Activated naive CD4-positive, alpha-beta T cell treated with anti-CD3 and anti-CD28 coated beads, Interleukin-2, amount 50 U/mL, for 72 hours (primary cell): ENCODE measurements at places on chromosomes 12 and 14.

DNA sequence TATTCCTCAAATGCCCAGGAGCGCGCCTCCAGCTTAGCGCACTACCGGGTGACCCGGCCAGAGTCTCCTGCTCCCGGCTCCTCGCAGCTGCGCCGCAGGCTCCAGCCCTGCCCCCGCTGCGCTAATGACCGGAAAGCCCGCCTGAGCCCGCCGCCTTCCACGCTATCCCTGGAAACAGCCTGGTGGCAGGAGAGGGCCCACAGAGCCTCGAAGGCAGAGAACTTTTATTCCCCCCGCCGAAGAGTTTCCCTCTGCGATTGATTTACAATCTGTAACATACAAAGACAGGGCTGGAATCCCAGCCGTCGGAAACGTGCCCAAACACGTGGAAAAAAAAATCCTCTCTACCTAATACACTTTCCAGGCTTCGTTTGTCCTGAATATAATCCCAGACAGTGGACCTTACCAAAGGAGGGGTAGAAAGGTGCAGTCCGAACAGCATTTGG, 1.5 kb downstream of the COL2A1 start:
- DNase-seq: no peak

DNA sequence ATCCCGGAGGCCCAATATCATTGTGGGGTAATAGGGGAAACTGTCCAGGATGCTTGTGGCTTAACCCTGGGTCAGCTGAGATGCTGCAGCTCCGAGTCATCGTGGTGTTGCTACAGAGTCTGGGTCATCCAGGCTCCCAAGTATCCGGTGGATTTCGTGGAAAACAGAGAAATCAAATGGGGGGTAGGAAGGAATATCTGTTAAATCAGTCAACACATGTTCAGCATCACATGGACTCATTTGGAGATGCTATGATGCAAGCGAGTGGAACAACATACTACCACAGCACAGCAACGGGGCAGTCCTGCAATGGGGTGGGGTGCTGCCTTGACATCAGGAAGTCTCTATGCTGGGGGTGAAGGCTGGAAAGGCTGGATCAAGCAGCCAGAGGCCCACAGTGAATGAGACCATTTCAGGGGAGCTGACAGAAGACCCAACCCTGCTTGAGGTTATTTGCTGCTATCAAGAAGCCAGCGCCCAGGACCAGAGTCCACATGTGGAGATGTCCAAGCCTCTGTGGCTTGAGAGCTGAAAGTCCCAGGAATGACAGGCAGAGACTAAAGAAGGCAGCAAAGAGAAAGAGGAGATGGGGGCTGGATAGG, 22.9 kb downstream of the VDR start:
- no peak for DNase-seq

DNA sequence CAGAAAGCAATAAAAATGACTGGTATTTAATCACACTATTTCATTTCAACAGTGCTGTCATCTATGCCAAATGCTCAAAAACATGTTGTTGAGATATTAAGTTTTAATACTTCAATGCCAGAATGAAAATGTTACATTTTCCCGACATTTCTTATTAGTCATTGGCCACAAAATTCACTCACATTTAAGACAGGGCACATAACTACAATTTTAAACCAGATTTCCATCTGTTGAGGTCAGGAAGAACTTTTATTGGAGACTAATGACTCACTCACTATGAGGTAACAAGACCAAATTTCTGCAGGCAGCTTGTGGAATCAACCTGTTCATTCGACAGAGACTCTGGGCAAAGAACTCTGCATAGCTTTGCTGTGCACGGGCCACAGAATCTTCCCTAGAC, 36.8 kb downstream of the PPTC7 start:
- DNase-seq: no peak

GRCh38 chr14:71918955-71919354, 13.3 kb upstream of the RGS6 start:
- DNase-seq: no peak

- no peak for DNase-seq
Observed at GRCh38 chr12:83634726-83635267, 948.1 kb downstream of the TMTC2 start.

DNA sequence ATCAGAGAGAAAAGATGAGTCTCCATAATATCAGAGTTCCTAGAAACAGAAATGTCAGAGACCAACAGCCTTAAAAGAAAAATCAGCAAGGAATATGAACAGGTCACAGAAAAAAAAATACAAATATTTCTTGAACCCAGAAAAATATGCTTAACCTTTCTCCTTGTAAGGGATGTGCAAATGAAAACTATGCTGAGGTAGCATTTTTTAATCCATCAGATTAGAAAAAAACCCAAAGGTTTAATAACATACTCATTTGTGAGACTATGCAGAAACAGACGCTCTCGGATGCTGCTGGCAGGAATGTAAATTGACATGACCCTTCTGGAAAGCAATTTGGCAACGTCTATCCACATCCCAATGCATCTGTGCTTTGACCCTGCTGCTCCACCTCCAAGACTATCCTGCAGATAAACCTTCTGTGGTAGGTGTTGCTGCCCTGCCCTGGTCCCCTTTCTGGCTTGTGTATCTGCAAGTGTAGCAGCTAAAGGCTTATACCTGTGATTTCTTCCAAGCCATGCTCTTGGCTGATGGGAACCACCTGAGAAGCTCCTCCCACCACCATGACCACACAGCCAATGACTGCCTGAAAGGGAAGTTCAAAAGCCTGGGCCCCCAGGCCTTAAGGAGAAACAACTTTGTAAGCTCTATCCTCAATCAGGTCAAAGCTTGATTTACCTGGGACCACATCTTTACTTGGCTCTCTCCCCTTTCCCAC, 49.4 kb downstream of the LTBP2 start:
- DNase-seq: no peak

DNA sequence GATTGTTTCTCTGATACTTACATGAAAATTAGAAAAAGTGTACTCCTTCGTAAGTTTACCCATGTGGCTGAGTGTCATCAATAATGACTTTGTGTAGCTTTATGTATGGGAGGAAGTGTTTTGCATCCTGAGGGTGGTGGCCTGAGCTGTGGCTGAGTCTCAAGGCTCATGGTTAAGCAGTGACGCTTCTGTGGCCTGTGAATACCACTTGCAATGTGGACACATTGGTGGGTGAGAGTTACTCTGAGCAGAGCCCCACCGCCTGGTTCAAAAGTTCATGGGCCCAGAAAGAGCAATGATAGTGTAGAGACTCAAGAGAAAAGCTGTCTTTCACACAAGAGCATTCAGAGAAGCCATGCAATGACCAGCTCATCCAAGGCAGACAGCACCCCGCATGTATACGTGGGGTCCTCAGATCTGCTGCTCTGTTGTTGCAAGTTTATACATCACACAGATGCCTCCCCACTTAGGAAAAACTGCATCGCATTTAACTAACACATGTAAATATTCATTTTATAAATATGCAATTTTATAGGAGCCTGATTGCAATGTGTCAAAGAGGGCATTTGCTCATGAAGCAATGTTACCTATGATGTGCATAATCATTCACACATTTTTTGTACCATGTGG, 55.1 kb upstream of the FRMD6 start:
- no peak for DNase-seq

DNA sequence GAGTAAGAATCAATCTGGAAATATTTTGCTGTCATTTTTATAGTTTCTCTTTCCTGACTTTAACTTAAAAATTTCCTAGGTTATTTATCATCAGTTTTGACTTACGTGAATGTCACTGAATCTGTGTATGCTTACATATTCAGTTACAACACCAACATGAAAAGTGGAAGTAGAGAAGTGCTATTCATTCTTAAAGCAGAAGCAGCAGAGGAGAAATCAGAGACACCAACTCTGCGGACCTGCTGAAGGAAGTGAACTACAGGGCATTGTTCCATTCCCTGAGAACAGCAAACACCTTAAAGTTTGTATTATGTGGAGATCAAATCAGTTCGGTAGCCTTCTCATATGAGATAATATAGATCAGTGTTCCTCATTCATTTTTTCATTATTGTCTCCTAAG, 34.1 kb downstream of the RAD51B start:
- no peak for DNase-seq

DNA sequence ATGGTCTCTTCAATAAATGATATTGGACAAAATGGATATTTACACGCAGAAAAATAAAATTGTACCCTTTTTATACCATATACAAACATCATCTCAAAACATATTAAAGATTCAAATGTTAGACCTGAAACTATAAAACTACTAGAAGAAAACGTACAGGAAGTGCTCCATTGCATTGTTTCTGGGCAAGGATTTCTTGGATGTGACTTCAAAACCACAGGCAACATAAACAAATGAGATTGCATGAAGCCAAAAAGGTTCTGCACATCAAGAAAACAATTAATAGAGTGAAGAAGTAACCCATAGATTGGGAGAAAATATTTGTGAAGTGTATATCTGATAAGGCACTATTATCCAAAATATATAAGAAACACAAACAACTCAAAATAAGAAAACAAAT, 812.4 kb downstream of the NRXN3 start:
- DNase-seq: no peak

DNA sequence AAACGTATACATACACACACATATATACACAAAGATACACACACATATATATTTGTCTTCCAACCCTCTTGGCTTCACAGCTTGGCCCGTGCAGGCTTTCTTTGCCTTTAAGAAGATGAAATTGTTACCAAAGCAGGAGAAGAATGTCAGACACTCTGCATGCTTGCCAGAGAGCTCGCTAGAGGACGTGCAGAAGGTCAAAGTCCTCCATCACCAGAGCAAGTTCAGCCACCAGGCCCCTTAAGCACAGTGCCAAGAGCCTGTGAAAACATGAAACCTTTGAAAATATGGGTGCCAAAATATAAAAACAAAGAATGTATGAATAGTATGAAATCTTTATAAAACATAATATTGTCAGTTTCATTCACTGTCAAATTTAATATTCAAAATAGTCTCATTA, 14.9 kb upstream of the MCRS1 start:
- no peak for DNase-seq

DNA sequence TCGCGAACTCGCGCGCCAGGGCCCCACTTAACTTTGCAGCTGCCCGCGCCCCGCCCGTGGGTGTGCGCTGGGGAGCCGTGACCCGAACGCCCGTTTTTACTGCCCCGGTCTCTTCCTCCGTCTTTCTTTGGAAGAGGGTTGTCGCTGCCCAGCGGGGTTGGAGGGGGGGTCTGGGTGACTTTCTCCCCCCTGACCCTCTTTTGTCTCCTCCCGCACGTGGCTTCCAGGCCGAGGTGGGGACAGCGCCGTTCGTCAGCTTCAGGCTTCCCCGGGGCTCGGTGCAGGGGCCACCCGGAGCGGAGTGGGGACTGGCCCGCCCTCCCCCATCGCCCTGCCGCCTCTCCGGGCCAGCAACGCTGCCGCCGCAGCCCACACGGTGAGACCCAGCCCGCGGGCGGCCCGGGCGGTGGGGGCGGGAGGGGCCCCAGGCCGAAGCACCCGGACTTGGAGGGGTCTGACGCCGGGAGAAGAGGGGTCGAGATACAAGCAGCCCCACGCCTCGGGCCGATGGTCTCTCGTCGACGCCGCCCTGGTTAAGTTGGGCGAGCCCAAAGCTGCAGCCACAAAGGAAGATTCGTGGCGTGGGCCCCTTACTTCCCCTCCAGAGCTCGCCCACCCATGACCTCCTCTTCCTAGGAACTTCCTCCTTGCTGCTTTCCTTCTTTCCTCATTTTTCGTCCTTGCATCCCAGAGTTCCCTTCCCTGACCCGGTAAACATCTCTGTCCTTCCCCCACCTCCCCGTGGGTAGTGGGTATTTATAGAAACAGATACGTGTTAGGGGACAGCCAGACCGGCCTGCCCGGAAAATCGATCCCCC, 1.2 kb downstream of the DYRK2 start:
- DNase-seq: no peak

GRCh38 chr12:57063991-57064685, 14.2 kb upstream of the MYO1A start:
- no peak for DNase-seq

DNA sequence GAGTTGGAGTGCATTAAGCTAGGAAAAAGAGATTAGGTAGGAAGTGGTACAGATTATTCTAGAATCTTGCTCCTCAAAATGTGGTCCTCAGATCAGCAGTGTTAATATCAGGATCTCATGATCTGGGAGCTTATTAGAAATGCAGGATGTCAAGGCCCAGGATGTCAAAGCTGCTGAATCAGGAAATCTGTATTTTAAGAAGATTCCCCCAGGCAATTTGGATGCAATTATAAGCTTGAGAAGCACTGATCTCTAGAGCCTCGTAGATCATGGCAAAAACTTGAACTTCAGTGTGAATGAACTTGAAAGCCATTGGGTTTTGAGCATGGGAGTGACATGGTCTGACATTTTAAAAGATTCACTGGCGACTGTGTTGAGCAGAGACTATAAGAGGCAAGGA, 6.6 kb downstream of the NCAPD2 start:
- no peak for DNase-seq

GRCh38 chr12:130745921-130746320, 29.8 kb upstream of the RIMBP2 start:
- DNase-seq: no peak

DNA sequence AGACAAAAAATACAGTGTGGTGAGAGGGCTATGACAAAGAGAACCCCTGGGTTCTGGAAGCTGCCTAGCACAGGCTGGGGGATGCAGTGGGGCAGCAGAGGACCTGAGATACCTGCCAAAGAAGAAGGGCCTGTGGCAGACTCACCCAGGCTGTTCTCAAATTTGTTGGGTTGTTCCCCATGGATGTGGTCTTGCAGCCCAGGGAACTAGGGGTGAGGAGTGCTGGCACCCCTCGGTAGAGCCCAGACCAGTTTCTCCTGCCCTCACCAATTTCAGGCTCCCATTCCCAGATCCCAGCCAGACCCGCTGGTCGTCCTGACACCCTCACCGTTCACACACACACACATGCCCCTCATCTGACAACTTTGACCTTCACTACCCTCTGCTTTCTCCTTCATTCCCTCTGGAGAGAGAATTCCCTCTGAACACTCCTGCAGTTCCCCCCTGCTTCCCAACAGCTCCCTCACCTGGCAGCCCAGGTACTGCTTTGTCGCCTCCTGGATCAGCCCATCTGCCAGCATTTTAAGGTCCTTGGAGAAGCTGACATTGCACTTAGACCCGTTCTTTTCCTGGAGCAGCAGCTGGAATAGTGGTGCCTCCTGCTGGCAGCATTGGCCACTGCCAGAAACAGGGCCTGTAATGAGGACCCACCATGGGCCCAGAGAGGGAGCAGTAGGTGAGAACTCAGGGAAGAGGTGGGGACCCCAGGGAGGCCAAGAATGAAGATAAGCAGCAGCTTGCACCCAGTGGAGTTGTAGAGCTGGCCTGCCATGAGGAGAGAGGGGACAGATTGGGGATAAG, 5.9 kb upstream of the GDF11 start:
- peak; percentile 66 for DNase-seq

GRCh38 chr12:93856611-93857010, 179.4 kb downstream of the CRADD start:
- DNase-seq: no peak
